Activated T-helper 2 cell treated with anti-CD3 and anti-CD28 coated beads, Interferon-gamma antibody, Interleukin-2, Interleukin-4, amounts not matched to agents 10 μg/mL and 5 μg/mL and 100 μg/mL, durations not matched to agents 14 hours and 24 hours and 36 hours (primary cell): ENCODE measurements at places on chromosomes 2 and 18.
A peak's percentile ranks its signal among the peaks of the same experiment; 100 is the strongest.

DNA sequence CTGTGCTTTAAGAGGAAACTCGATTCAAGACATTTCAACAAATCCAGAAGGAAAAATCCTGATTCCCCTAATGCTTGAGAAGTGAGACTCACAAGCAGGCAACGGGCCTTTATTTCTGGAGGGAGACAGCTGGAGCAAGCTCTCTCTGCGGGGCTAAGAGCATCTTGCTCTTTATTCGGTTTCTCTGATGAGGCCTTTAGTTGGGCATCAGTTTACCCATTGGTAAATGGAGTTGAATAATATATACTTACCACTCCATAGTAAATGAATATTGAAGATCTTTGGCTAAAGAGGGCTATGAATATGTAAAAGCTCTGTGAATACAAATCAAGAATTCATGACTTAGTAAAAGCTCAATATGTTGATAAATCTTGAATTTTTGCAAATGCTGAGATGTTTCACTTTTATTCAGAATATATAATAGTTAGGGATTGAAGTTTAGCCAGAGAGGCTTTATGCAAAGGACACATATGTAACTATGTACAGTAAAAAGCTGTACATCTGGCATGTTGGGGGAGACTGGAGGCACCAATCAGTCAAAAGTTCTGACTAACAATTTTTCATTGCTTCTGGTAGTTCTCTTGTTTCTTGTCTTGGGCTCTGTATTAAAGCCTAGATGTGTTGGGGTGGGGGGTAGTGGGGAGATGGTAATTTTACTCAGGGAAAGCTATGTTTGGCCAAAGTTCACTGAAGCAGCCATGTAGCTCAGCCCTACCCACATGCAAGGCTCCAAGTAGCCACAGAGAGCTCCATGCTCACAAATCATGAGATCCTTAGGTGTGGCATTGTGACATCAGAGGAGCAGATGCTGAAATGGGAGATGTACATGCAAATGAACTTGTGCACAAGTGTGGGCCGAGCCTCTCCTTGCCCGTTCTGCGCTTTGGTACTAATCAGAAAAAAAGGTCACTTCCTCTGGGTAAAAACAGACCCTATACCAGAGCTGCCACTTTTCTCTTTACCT is 200.2 kb downstream of the SATB2 start:
- no peaks in the 10 kb centered on the region for H3K36me3 ChIP-seq
- no peaks in the 10 kb centered on the region for H3K4me1 ChIP-seq
- no peak for DNase-seq
- H3K27me3 ChIP-seq = no peaks in the 10 kb centered on the region
- H3K4me3 ChIP-seq = no peak overlapping the region
- no peak overlapping the region for H3K27ac ChIP-seq

DNA sequence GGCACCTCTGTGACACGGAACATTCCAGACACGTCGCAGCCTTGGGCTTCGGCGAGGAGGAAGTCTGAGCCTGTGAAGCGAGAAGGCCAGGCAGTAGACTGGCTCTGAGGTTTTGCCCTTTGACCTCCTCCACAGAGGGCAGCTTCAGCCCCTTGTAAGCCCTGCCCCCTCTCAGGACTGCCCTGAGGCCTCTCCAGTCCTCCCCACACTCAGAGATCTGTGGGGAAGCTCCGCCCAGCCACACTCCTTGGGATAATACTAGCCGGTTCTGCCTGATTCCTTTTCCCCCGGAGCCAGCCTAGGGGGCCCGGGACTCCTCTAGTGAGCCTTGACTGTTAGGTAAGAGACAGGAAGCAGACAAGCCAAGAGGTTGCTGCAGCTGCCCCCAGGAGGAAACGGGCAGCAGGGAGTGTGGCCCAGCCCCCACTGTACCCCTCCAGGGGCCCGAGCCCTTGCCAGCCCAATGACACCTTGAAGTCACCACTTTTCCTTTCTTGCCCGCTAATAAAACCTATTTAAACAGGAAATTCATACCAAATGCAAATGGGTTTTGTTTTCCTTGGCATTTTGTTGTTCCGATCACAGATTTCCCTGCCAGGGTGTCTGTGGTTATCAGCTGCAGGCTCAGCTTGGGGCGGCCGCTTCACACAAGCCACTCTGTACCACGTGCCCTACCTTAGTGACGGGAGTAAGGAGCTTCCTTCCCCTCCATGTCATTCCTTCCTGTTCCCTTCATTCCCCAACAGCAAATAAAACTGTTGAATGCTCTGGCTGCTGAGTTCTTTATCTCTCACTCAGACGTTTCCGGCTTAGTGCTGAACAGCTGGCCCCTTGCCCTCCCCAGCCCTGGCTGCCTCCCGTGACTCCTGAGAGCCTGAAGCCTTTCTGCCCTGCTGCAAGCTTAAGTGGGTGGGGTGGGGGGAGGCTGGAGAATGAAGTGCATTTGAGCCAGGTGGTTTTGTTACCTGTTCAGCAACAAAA is 124.7 kb downstream of the CABLES1 start:
- H3K27ac ChIP-seq = peak overlapping the region; percentile 58
- H3K4me1 ChIP-seq = peaks cover 40% of the 10 kb centered on the region
- H3K4me3 ChIP-seq = peak overlapping the region; percentile 27
- no peaks in the 10 kb centered on the region for H3K27me3 ChIP-seq

GRCh38 chr2:151619337-151619989 is 114.8 kb downstream of the NEB start:
- H3K36me3 ChIP-seq = peaks cover 4% of the 10 kb centered on the region
- peaks cover 10% of the 10 kb centered on the region for H3K4me1 ChIP-seq
- no peak overlapping the region for H3K27ac ChIP-seq
- peaks cover 2% of the 10 kb centered on the region for H3K27me3 ChIP-seq
- no peak overlapping the region for H3K4me3 ChIP-seq
- DNase-seq = no peak

DNA sequence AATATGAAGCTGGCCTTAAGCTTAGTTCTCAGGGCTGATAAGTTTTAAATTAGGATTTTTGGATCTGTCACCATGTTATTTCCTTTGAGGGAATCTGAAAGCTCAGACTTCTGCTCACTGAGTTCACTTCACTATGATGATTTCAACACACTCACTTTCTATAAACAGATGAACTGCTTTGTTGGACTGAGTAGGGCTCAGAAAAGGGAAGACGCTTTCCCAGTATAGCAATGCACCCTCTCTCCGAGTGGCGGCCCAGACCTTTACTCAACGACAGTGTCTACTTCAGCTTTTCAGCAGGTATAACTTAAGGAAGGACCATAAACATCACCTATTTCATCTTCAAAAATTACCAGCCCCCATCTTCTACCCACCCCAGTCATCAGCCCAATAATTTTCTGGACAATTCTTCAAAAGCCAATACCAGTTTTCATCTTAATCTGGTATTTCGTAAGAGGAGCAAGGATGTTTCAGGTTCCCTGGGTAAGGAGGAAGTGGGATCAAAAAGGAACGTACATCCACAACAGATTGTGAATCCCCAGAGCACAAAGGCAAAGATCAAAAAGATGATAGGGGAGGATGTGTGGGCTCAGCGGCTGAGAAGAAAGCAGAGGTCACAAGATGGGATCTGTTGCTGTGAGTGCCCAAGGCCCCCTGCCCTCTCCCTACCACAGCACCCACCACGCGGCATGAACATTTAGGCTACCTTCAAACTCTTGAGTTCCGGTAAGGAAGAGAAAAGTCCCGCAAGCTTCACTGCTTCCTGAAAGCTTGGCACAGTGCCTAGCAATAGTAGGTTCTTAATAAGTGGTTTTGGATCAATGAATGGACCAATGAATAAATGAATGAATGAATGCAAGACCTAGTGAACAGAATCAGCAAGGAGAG is 41.9 kb downstream of the LPIN2 start:
- H3K4me3 ChIP-seq = peak overlapping the region; percentile 89
- peaks cover 67% of the 10 kb centered on the region for H3K36me3 ChIP-seq
- H3K27ac ChIP-seq = peak overlapping the region; percentile 98

DNA sequence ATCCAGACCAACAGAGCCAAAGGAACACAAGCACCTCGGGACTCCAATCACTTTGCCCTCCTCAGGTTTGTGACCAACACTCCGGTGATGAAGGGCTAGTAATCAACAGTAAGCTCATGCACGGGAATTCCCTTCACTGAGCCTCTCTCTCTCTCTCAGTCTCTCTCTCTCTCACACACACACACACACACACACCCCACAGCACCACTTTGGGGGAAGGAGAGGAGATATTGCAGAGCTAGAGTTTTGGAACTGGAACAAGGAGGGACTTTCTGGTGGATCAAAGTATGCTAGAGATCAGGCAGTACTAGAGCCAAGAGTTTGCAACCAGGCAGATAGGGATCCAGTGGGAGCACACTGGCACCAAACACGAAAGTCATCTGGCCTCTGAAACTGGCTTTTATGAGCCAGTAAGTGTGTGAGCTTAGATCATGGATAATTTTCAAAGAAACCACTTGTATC is 98.7 kb downstream of the ANKRD44 start:
- H3K4me3 ChIP-seq = peak overlapping the region; percentile 68
- H3K36me3 ChIP-seq = peaks cover 25% of the 10 kb centered on the region
- peaks cover 94% of the 10 kb centered on the region for H3K4me1 ChIP-seq
- H3K27ac ChIP-seq = peak overlapping the region; percentile 90
- no peak for DNase-seq

DNA sequence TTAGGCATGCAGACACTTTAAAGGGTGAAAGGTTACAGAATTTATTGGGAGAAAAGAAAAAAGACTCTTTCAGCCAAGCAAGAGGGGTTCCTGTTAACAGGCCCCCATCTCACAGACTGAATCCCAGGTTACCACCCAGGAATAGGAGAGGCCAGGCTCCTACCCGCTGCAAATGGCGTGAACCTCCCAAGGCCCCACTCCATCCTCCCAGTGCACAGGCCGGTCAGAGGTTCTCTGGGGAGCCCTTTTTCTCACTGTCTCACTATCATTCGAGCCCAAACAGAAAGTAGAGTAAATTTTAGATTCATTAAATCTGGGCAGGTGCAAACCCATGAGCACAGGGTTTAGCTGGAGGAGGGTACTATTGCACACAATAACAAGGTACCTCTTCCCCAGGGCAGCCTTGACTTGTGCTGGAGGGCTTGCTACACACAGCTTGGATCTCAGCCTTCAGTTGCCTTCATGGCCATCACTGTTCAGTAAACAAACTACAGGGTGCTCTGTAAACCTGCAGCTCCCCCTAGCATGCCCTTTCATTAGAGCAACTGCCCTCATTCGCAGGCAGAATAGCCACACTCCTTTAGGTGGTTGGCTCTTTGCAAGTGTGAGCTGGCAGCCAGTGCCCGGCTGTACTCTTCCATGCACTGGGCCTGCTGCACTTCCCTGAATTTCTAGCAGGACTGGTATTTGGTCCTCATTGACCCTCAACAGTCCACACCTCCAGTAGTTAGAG is 7.3 kb upstream of the PLEK start:
- no peak overlapping the region for H3K4me3 ChIP-seq
- peaks cover 13% of the 10 kb centered on the region for H3K27me3 ChIP-seq
- DNase-seq = no peak
- H3K27ac ChIP-seq = no peak overlapping the region
- no peaks in the 10 kb centered on the region for H3K36me3 ChIP-seq
- H3K4me1 ChIP-seq = peaks cover 7% of the 10 kb centered on the region

DNA sequence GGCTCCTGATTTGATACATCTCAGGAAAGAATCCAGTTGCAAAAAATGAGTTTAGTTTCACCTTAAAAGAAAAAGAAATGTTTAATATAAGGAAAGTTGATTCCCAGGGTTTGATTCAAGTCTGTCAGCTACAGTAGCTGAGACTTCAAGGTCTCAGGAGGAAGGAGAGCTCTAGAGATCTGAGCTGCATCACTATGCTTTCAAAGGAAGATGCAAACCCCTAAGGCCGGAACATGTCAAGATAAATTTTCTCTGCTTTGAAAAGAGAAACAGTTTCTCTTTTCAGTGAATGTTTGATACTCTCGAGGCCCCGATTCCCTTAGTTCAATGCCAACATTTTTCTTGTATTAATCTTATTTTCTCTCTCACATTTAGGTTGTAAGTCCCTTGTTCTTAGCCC is 128.6 kb downstream of the RGPD3 start:
- DNase-seq = no peak
- H3K4me1 ChIP-seq = no peaks in the 10 kb centered on the region
- no peaks in the 10 kb centered on the region for H3K27me3 ChIP-seq
- H3K4me3 ChIP-seq = no peak overlapping the region

- no peak overlapping the region for H3K27ac ChIP-seq
- peaks cover 19% of the 10 kb centered on the region for H3K27me3 ChIP-seq
- no peak for DNase-seq
- H3K4me1 ChIP-seq = peaks cover 8% of the 10 kb centered on the region
- H3K4me3 ChIP-seq = no peak overlapping the region
Observed at GRCh38 chr2:108436976-108437375, 12.0 kb upstream of the GCC2 start.
